ENCODE measurements at places on chromosomes 16 and 17.

DNA sequence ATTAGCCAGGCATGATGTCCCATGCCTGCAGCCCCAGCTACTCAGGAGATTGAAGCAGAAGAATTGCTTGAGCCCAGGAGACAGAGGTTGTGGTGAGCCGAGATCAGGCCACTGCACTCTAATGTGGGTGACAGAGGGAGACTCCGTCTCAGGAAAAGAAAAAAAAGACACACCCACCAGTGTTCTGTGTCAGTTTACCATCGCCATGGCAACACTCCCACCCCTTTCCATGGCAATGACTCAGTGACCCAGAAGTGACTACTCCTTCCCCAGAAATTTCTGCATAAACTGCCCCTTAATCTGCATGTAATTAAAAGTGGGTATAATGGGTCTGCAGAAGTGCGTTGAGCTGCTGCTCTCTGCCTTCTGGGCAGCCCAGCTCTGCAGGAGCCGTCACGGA lies 4.0 kb upstream of the ZC3H18 start:
- no peak for DNase-seq

DNA sequence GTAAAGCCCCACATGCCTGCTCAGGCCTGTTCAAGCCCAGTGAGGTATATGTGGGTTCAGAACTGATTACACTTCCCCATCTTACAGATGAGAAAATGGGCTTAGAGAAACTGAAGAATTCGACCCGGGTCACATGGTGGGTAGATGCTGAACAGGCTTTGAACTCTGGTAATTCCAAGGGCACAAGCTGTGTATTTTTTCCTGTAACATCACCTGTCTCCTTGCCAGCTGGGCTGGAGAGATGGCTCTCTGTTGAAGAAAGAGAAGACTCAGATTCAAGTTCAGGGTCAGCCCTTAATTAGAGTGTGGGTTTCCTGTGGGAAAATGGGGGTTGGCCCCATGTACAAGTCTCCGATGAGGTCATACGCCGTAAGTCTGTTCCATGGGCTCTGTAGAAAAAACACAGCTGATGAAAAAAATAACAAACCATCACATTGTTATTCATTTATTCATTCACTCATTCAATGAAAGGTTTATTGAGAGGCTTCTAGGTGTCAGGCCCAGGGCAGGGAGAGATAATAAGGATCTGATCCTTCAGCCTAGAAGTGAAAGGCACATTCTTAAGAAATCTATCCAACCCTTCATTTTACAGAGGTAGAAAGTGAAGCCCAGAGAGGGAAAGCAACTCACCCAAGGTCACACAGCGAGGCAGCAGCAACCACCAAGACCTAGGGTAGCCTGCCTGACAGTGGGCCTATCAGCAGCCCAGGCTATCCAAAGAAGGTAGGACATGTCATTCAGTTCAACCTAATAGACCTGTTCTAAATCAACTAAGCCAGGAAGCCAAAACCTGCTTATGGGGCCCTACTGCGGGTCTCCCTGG lies 482.8 kb downstream of the SOX9 start:
- no peak for DNase-seq

GRCh38 chr17:700504-701094 lies 14.0 kb downstream of the VPS53 start:
- DNase-seq, result no peak

GRCh38 chr17:44006272-44006597 lies 1.8 kb downstream of the NAGS start:
- no peak for DNase-seq

DNA sequence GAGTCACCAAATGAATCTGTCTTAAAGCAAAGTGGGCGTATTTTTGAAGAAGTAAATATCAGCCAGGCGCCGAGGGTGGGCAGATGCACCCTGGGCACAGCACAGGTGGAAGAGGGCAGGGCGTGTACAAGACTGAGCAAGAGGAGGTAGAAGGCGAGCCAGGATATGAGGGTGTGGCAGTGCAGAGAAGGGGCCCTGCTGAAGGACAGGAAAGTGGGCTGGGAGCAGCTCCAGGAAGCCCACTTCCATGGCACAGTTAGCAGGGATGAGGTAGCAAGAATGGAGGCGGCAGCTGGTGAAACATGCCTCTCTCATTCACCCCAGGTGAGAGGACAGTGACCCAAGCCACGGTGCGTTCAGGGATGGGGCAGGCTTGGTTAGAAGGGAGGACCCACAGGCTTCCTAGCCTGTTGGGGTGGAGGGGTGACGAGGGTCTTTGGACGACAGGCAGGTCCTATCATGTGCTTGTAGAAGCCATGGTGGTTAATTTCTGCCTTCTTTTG lies 149.3 kb downstream of the CLEC16A start:
- no peak for DNase-seq

DNA sequence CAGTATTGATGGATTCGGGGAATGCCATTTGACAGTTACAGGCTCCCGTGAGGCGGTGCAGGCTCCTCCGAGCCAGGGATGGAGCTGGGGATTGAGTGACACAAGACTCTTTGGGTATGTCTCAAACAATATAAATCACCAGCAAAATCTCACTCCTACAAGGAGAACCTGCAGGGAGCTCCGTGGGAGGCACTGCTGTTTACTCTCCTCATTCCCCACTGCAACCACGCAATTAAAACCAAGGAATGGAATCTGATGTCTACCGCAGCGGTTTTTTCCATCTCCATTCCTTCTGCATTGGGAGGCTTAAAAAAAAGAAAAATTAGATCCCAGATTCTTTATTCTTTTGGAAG lies 157.9 kb downstream of the WWOX start:
- no peak for DNase-seq

GRCh38 chr17:50956750-50957523 lies 90.8 kb upstream of the TOB1 start:
- no peak for DNase-seq

GRCh38 chr17:44247440-44247841 lies 20.5 kb downstream of the SLC4A1 start:
- no peak for DNase-seq

DNA sequence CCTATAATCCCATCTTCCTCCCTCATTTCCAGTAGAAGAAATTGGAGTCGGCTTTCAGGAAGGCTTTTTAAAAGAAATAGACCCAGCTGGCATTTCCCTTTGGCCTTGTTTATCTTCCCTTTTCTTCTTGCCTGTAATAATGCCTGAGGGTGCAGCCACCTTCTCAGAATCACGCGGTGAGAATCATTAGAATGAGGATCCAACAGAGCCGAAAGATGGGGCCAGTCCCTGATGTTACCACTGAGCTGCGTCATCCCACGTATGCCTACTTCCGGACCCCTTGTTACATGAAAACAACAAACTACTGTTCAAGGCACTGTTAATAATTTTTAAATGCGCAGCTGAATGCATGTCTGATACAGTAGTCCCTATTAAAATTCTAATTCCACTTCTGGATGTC lies 24.1 kb downstream of the SDR42E1 start:
- DNase-seq, result no peak

GRCh38 chr16:7351610-7352510 lies 19.2 kb downstream of the RBFOX1 start:
- DNase-seq, result no peak

DNA sequence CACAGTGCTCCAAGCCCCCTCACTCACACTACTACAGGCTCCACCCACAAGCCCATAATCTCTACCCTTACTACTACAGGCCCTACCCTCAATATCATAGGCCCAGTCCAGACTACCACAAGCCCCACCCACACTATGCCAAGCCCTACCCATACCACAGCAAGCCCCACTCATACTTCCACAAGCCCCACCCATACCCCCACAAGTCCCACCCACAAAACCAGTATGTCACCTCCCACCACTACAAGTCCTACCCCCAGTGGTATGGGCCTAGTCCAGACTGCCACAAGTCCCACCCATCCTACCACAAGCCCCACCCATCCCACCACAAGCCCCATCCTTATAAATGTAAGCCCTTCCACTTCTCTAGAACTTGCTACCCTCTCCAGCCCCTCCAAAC lies 13.8 kb downstream of the RIPOR1 start:
- DNase-seq, result no peak

- DNase-seq, result no peak
These were observed 128.5 kb downstream of the CA10 start for GRCh38 chr17:52030052-52030451.

DNA sequence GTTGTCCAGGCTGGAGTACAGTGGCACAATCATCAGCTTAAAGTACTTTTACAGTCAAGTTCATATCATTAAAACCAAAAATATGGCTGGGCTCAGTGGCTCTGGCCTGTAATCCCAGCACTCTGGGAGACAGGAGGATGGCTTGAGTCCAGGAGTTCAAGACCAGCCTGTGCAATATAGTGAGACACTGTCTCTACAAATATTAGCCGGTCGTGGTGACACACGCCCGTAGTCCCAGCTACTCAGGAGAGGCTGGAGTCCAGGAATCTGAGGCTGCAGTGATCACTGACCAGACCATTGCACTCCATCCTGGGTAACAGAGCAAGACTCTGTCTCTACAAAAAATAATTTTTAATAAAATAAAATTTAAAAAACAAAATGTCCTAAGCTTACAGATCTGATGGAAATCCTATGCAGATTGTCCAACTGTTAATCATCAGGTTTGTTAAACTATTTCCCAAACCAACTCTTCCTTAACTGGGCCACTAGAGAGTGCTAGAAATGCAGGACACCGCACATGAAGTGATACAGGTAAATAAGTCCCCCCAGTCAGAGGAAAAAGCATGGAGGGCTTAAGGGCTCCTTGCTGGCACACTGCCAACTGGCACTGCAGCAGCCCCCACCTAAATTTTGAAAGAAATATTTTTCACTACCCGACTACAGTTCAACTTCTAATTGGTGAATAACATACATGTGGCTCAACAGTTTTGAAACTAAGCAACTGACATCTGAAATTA lies 2.8 kb downstream of the USP22 start:
- DNase-seq, result no peak

DNA sequence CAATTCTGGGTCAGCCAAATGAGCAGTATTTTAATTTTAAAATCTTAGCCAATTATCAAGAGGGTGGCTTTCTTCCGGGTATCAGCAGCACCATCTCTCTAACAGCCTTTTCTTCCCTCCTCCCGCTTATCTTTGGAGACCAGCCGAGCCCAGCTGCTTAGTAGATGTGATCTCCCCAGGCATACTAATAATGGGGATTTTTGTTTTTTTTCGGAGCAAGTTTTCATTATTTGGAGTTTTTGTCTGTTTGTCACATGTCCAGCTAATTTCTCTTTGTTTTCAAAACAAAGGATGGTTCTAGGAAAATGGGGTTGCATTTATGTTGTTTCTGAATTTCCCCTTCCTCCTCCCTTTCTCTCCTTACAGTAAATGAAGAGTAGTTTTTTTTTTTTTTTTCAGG lies 170.5 kb upstream of the MPHOSPH6 start:
- no peak for DNase-seq

DNA sequence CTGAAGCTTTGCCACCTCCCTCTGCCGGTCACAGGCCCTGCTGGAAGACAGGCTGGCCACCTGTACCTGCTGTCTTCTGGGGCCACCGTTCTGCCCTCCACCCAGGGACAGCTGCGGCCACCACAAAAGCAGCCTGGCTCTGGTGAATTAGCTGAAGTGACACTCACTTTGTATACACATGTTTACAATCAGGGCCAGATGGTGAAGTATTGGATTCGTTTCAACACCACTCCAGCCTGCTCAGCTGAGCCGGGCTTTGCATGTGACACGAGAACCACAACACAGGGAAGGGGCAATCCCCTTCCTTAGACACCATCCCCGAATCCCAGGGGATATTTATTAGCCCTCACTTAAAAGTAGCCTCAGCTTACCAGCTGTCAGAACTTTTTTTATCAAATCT lies 191.5 kb upstream of the RPL38 start:
- DNase-seq, result no peak

DNA sequence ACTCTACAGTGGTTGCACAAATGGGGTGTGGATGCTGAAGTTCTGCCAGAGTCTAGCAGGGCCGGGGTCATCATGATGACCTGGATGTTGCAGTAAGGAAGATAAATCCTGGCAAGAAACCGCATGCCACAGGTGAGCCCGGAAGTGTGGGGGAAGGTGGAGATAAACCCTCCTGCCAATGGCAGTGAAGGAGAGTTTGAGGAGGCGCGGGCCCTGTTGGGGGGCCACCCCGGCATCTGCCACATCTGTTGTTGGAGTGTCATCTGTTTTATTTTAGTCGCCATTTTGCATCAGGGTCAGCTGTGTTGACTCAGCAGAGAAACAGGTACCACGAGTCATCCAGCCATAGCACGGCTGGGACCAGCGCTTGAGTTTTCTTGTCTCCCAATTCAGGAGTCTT lies 173.8 kb upstream of the CHMP6 start:
- no peak for DNase-seq

- no peak for DNase-seq
These were observed 579 bp upstream of the LRRC59 start for GRCh38 chr17:50397919-50398285.

DNA sequence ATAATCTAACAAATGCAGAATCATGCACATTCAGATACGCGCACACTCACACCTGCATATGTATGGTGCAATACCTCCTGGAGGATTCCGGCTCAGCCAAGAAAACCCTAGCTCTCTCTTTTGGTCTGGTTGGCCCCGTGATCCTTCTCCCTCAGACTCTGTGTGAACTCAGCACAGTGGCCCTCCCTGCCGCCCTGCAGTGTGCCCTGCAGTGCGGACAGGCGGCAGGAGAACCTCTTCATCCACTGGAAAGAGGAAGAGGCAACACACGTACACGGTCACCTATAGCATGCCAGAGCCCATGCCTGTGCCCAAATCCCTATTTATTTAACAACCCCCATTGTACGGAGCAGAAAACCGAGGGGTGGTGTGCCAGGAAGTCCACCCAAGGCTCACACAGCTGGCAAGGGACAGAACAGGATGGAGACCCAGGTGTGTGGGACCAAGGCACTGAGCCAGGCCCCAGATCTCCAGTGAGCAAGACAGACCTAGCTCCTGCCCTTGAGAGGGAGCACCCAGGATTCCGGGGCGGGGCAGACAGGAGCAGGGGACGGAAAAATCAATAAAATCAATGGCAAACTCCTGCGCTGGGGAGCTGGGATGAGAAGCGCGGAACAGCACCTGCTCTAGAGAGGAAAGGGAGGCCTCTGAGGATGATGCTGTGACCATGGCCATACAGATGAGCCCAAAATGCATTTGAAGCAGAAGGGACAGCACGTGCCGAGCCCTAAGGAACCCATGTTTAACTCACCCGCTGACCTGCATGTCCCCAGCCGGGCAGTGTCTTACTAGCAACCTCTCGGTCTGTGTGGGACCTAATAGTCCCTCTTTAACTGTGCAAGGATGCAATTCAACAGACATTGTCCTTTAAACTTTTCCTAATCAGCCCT lies 54.7 kb upstream of the CIBAR2 start:
- DNase-seq, result no peak

- no peak for DNase-seq
These were observed 32.8 kb downstream of the HIC1 start for GRCh38 chr17:2087597-2088211.

GRCh38 chr16:13684819-13685563 lies 235.0 kb upstream of the ERCC4 start:
- no peak for DNase-seq

All from coronary artery (tissue), 2 donors.